ENCODE measurements at places on chromosomes 5 and 9. TPM values are rescaled to one million over a fixed set of nuclear protein-coding genes. Genes with fewer than 3 reads are reported as not detected.
A peak's percentile ranks its signal among the peaks of the same experiment; 100 is the strongest.

DNA sequence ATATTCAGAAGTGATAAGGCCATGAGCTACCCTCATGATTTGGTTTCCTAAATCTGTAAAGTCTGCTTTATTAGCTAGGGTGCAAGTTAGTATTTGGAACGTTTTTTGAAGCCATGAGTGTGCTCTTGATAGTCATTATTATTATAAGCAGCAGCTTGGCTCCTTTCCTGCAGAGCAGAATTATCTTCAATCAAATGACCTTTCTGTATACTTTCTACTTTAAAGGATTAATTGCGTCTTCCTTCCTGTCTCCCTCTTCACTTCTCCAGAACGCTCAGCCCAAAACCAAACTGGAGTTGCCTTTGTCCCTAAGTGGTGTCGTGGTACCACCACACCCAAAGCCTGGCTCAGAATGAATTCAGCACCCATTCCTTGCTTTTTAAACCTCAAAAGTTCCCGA, 211.3 kb downstream of the ARHGAP26 start:
- no peak overlapping the region for H3K4me3 ChIP-seq
- no peak overlapping the region for H3K27ac ChIP-seq
- H3K27me3 ChIP-seq: no peaks in the 10 kb centered on the region
- peaks cover 11% of the 10 kb centered on the region for H3K4me1 ChIP-seq

DNA sequence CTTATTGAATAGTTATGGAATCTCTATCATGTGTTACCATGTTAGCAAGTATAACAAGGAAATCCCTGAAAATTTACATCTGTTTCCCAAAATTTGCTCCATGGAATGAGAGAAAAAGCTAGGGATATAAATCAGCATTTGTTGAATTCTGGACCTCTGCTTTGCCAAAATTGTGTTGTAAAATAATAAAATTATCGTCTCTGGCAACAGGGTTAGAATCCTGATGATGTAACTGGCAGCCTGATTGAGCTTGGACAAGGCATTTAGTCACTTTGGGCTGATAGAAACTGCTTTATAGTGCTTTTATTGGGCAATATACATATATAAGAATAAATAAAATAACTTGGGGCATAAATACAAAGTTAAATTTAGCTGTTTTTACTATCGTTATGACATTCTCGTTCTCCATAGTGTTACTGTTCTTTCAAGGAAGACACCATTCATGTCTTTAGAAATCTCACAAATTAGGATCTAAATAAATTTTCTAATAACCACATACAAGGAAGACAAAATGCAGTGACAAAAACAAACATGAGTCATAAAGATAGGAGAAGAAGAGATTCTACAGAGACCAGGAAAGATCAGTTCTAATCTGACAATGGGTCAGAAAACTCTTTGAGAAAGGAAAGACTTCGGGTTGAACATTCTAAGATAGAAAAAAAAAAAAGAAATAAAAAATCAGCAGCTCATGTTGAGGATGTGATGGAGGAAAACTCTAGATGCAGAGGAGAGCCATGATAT, 145.0 kb upstream of the CDH10 start:
- no peak overlapping the region for H3K4me3 ChIP-seq
- H3K4me1 ChIP-seq: no peaks in the 10 kb centered on the region
- H3K27me3 ChIP-seq: no peaks in the 10 kb centered on the region
- H3K36me3 ChIP-seq: no peaks in the 10 kb centered on the region
- no peak for DNase-seq

SOWAHA gene
- 1.3 TPM for total RNA-seq

SAXO1 gene
- 44.0 TPM for total RNA-seq

DNA sequence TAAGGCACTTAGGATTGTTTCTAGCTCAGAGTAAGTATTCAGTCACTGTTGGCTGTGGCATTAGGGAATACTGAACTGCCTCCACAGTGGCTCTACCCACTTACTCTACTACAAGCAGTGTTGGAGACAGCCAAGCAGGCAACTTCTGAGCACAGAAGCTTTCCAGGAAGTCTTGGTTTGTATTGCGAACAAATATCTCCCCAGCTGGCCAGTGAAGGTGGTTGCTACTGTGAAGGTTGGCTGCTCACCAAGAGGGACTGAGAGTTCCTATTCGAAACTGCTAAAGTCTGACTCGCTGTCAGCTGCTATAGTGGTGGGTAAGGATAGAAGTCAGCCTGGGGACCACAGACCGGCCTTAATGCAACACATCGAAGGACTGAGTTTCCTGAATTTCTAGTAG, 319.1 kb downstream of the KIF4B start:
- H3K4me1 ChIP-seq: no peaks in the 10 kb centered on the region
- H3K36me3 ChIP-seq: no peaks in the 10 kb centered on the region
- DNase-seq: peak; percentile 23

DNA sequence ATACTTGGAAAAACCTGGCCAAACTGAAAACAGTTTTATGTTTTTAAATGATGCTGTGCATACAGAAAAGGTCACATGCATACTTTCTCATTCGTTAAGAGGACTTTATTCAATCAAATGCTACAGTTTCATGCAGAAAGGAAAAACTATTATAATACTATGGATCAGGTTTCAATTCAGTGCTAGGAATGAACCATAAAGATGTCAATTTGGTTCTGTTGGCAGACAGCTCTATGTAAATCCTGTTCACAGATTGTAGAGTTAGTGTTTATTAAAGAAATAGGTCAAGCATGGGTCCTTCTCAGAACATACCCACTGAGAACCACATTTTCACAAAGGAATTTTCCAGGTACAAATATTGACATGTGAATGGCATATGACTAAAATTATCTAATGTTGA, 57.1 kb downstream of the RETREG1 start:
- H3K4me3 ChIP-seq: no peak overlapping the region
- no peaks in the 10 kb centered on the region for H3K27me3 ChIP-seq
- DNase-seq: no peak
- H3K27ac ChIP-seq: no peak overlapping the region

- DNase-seq: no peak
- H3K27ac ChIP-seq: peak overlapping the region; percentile 28
- no peaks in the 10 kb centered on the region for H3K36me3 ChIP-seq
- no peak overlapping the region for H3K4me3 ChIP-seq
- H3K4me1 ChIP-seq: peaks cover 30% of the 10 kb centered on the region
- no peaks in the 10 kb centered on the region for H3K27me3 ChIP-seq
Measured at GRCh38 chr9:113456235-113456634, 7.3 kb upstream of the RGS3 start.

GRCh38 chr9:86668488-86668887, 278.8 kb downstream of the GAS1 start:
- no peak overlapping the region for H3K4me3 ChIP-seq
- DNase-seq: no peak
- H3K27me3 ChIP-seq: no peaks in the 10 kb centered on the region
- no peaks in the 10 kb centered on the region for H3K36me3 ChIP-seq
